Urinary bladder (tissue), 4 donors: ENCODE measurements at places on chromosomes 11 and 22. TPM values are rescaled to one million over a fixed set of nuclear protein-coding genes. Genes with fewer than 3 reads are reported as not detected.

- DNase-seq, result no peak
Observed at GRCh38 chr11:66687831-66688281, 10.2 kb upstream of the RBM4B start.

- no peak for DNase-seq
Observed at GRCh38 chr11:105297463-105297862, 157.9 kb upstream of the CARD18 start.

Gene CHRNA10
- 0.48 TPM for total RNA-seq

DNA sequence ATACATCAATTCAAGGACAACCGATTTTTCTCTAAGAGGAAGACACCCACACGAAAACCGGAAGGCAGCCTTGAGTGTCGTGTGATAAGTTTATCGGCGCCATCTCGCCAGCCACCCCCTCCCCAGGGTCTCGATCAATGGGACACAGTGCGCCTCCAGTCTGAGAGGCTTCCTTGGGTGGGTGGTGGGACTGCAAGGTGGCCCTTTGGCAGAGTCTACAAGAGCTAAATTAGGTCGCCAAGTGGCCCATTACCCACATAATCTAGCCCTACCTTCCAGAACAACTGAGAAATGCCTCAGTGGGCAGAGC lies 64.0 kb downstream of the CD6 start:
- DNase-seq, result no peak

DNA sequence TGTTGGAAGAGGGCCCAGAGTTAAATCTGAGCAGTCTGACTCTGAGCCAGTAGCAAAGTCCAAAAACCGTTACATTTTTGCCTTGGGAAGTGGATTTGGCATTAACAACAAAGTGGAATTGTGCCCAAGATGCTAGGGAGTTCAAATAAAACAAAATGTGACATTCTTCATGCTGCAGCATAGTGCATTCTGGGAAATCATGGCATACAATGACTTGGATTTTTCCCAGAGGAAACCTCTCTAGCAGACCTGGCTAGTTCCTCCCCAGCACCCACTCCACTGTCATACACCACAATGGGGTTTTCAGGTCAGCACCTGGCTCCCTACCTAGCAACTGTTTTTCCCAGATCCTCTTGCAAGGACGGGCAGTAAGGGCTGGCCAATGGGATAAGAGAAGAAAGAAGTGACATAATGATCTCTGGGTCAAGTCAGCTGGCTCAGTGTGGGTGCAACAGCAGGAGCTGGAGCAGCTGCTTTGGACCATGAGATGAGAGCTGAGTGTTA lies 24.8 kb upstream of the CYB5R3 start:
- no peak for DNase-seq

GRCh38 chr11:33801821-33802193 lies 27.5 kb upstream of the FBXO3 start:
- DNase-seq, result no peak

- DNase-seq, result no peak
Observed at GRCh38 chr11:99822846-99823565, 802.3 kb downstream of the CNTN5 start.
